NCI-H1694 (cell line): ENCODE measurements at places on chromosomes 7 and 10.

DNA sequence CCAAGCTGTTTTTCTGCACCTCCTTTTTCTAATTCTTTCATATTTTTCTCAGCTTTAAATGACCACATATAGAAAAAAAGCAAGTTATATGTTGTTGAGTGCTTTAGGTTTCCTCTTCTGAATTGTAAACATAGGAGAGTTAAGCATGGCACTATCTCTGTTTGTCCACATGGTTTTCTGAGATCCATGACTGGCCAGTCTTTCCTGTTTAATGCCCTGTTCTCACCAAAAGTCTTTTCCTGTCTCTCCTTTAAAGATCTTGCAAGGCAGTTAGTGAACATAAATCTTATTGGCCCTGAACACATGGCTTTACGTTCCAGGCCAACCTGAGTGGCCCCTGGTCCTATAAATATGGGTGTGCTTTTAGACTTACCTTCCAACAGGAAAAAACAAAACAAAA lies 19.4 kb downstream of the TRPV5 start:
- DNase-seq: no peak

DNA sequence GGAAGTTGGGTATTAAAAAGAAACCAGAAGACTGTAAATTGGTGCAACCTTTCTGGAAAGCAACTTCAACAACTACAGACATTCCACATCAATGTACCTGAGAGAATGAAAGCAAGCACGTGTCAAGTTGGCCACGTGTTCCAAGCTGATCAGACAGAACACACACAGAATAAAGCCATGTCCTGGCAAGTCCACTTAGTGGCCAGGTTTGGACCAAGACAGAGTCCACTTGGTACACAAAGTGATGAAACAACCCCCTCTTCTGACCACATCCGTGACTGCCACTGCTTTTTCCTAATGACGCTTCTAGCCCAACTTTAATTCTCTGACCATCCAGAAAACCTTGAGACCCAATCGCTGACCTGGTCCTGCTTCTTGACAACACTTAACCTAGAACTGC lies 109.4 kb downstream of the ABLIM1 start:
- DNase-seq: no peak

DNA sequence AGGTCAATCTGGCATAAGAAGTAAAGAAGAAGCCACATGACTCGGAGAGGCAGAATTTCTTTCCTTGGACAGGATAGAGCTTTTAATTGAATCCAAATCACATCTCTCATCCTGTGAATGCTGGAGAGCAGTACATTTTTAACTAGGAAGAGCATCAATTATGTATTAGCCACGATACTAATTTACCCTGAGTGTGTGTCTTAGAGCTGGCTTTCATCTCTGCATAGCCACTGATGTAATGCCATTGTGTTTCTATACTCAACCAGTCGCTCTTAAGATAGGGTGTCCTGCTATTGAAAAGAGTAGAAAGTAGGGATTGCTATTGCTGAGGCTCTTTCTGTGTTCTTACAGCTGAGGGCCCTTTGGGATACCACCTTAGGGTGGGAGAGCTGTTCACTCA lies 280.3 kb downstream of the AUTS2 start:
- no peak for DNase-seq

DNA sequence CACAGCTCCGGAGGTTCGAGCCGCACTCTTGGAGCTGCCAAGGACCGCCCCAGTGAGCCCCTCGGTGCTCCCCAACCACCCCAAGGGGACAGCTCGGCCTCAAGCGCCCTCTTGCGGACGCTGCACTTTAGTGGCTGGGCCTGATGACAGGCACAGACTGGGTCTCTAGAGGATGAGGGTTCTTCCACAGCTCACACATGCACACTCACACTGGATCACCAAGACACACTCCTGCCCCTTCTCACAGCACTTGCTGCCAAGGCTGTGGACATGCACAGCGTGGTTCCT lies 2.1 kb downstream of the RET start:
- DNase-seq: no peak

- no peak for DNase-seq
Measured at GRCh38 chr10:93445978-93446720, 36.0 kb downstream of the MYOF start.

GRCh38 chr7:77707504-77707992 lies 11.3 kb downstream of the RSBN1L start:
- no peak for DNase-seq

DNA sequence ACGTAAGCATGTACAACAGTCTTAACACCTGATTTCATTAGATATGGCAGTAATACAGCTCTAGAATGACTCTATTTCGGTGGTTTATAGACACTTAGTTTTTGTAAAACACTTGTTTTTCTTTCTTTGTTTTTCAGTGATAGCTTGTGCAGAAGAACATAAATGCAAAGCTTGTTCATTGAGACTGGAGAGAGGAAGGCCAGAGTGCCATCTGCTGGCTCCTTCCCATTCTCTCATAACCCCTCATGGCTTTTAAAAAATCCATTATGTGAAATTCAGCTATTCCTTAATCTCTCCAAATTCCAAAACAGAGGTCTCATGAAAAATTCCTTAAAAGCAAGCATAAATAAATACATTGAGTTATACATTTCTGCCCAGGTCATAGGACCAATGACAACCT lies 76.3 kb downstream of the CACNB2 start:
- no peak for DNase-seq

GRCh38 chr7:142954680-142955268 lies 7.4 kb downstream of the KEL start:
- DNase-seq: no peak

DNA sequence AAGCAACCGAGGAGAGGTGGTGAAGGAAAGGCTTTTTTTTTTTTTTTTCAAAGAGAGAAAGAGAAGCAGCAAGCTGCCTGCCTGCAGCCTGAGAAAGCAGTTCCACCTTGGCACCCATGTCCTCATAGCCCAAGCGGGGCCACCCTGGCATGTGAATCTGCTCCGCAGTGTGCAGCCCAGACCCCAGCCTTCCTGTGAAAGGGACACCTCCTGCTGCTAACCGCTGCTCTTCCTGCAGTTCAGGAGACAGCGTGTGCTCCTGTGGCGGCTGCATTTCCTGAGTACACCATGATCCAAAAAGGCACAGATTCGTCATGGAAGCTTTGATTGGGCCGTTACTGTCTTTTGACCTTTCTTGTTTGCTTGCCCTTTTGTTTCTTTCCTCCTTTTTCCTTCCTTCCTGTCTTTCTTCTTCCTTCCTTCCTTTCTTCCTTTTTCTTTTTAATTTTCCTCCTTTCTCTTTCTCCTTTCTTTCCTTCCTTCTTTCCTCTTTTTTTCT lies 38.1 kb downstream of the IKZF1 start:
- no peak for DNase-seq

- DNase-seq: no peak
Measured at GRCh38 chr10:26557641-26558014, 119.5 kb downstream of the APBB1IP start.

- no peak for DNase-seq
Measured at GRCh38 chr10:52040486-52040885, 273.6 kb upstream of the DKK1 start.

GRCh38 chr10:129101232-129101980 lies 365.6 kb upstream of the MGMT start:
- no peak for DNase-seq

DNA sequence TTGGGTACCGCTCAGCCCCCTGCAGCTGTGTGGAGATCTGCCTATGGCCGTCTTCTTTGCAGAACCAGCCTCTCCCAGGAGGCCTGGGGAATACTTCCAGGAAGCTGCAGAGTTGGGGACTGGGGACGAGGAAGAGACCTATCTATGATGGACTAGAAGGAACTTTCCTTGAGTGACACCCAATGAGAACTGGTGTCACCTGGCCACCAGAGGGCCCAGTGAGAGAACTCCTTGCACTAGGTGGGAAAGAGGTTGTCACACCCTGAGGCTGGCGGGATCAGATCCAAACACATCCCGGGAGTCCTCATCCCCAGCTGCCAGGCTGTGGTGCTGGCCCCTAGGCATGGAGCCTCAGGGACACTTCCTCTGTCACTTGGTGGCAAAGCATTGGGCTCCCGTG lies 4.9 kb upstream of the GRID2IP start:
- no peak for DNase-seq

DNA sequence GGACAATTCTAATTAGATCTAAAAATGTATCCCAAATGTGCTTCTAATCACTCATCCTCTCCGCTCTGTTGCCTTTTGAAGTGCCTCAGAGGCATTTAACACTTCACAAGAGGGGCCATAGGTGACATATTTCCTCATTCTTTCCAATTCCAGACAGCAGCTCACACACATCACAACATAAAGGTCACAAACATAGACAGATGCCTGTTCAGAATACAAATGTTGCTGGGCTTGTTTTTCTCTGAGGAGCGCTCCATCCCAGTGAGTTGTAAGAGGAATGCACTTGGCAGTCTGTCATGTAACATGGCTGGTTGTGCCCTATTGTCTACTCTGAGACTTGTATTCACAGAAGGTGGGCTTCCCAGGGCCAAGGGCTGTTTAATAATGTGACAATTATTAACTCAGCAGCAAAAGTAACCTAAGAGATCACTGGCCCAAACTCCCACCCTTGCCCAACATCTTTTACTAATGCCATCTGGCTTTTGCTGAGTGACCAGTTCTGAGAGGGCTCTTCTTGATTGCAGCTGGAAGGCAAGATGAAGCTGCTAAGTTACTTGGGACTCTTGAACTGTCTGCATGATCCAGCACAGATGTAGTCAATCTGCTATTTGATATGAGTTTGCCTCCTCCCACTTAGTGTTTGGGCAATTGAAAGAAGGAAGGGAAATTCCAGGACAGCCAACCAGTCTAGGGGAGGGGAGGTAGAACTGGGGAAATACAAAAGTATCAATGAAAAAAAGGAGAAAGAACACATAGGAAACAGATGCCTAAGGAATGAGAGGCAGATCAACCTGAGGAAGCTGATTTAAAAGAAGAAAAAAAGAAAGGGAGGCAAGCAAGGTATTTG lies 13.6 kb downstream of the PON2 start:
- peak; percentile 79 for DNase-seq

DNA sequence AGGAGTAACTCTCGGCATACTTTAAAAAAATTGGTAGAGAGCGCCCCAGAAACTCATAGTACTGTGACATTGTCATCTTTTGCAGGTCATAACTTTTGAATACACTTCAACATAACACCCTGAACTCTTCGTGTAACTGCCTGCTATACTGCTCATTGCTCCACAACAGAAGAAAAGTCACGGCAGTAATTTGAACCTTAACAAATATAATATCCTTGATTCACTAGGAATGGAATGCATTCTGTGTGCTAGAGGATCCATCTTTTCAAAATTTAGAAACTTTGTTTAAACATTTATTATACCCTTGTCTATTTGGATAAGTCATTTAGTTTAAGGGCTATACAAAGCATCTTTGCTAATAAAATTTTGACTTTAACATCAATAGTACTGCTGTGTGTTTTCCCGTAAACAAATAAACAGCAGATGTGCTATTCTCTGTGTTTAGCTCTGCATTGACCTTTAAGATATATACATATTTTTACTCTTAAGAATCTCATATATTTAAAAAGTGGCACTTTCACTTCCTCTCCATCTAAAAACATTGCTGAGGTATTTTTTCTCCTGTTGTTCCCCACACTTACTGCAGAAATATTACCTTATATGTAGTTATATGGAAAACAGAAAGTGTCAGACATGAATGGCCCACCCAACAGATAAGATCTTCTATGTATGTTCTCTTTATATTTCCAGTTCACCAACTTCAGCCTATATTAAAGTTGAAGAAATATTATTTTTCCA lies 217.6 kb upstream of the TMEM229A start:
- DNase-seq: no peak

DNA sequence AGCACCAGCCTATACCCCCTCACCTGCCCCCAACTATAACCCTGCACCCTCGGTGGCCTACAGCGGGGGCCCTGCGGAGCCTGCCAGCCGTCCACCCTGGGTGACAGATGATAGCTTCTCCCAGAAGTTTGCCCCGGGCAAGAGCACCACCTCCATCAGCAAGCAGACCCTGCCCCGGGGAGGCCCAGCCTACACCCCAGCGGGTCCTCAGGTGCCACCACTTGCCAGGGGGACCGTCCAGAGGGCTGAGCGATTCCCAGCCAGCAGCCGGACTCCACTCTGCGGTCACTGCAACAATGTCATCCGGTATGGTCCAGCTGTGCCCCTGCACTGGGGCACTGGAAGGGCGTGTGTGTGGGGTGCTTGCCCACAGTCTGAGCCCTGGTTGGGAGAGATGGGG lies 40.0 kb upstream of the BMPR1A start:
- no peak for DNase-seq

DNA sequence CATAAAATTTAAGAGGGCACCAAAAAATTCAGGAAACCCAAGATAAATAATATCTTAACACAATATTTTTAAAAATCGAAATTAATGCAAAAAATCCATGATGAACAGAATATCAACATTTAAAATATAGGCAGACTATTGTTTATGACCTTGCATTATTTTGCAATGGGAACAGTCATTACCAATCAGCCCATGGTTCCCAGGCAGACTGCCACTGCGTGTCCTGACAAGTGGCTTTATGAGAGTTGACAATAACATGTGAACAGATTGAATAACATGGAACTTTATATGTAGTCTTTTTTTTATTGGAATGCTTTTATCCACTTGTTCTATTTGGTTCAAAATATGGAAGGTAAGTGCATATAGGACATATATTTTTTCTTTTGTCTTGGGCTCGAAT lies 3.1 kb upstream of the AVPI1 start:
- DNase-seq: peak; percentile 22
